Type B pancreatic cell (in vitro differentiated cells): ENCODE measurements at places on chromosomes 2 and 18.

GRCh38 chr2:172086241-172087206 lies 1.2 kb downstream of the DLX1 start:
- DNase-seq, result no peak

DNA sequence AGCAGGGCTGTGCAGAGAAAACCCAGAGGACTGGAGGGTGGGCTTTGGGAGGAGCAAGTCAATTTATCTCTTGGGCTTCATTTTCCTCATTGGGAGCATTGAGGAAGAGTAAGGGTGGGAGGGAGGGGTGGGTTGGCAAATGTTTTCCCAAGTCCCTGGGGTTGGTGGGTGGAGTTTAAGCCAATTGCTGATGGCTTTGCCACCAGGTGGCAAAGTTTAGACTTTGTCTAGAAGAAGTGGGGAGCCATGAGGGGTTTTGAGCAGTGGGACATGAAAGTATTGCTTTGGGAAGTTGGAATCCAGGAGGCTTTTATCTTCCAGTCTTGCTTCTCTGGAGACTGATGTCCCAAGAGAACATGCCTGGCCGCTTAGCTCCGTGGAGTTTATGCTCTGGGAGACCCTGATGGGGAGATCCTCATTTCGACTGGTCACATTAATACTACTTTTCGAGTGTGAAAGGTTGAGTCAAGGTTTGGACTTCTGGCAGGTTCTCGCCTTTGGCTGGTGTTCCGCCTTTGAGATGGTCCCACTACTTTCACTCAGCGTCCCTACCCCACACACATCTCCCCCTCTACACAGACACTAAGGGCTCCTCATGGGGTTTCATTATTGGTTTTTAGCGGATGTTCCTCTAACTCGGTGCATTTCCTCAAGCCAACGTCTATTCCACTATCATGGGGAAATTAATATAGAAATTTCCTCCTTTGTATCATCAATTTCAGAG lies 126.7 kb downstream of the PRKCE start:
- DNase-seq, result no peak

GRCh38 chr2:189527041-189527750 lies 53.4 kb downstream of the SLC40A1 start:
- no peak for DNase-seq

GRCh38 chr18:6738622-6739021 lies 9.1 kb downstream of the ARHGAP28 start:
- no peak for DNase-seq

- no peak for DNase-seq
These were observed 246.6 kb upstream of the CDH20 start for GRCh38 chr18:61086657-61087056.

GRCh38 chr2:140891614-140892212 lies 1239.1 kb downstream of the LRP1B start:
- DNase-seq, result no peak

DNA sequence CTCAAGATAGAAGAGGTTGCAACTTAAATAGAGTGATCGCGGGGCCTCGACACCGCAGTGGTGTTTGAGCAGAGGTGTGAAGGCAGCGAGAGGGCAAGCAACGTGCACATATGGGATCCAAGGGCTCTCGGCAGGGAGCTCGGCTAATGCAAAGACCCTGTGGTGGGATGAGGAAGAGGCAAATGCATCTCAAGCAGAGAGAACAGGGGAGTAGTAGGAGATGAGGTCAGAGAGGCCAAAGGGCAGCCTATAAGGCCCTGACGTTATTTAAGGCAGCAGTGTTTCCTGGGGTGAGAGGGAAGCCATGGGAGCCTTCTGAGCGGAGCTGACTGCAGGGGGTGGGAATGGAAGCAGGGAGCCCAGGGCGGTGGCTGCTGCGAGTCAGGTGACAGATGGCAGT lies 74.5 kb downstream of the MRPS9 start:
- no peak for DNase-seq

GRCh38 chr2:214158851-214159250 lies 252.0 kb upstream of the VWC2L start:
- no peak for DNase-seq

- DNase-seq, result no peak
These were observed 86.5 kb downstream of the UXS1 start for GRCh38 chr2:106107509-106108131.

GRCh38 chr2:52884761-52885352 lies 882.7 kb upstream of the CHAC2 start:
- DNase-seq, result no peak

DNA sequence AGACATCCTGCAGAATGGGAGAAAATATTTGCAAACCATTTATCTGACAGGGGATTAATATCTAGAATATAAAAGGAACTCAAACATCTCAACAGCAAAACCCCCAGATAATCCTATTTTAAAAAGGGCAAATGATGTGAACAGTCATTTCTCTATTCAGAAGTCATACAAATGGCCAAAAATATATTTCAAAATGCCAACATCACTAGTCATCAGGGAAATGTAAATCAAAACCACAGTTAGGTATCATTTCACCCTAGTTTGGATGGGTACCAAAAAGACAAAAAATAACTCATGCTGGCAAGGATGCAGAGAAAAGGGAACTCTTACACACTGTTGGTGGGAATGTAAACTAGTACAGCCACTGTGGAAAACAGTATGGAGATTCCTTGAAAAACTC lies 70.0 kb downstream of the TBR1 start:
- no peak for DNase-seq

DNA sequence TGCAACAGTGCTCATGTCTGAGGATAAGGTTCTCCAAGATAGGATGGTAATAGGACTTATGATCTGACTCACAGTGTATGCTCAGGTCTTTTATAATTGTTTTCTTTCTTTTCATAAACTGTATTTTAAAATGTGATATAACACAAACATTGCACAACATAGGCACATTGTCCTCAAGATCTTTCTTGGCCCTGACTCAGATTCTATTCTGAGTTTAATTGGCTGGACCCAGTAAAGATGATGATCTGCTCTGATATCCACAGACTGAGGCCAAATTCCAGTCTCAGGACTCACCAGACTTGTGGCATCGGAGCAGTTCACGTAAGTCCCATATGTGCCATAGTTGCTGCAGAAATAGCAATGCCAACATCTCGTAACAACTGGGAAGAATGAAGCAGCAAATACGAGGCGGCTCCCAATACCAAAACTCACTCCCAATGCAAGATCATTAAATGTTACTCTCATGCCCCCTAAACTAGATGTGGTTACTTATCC lies 448.9 kb upstream of the SLC14A2 start:
- no peak for DNase-seq

- no peak for DNase-seq
These were observed 16.0 kb downstream of the YPEL5 start for GRCh38 chr2:30162806-30163205.

- no peak for DNase-seq
These were observed 103.4 kb downstream of the ALMS1 start for GRCh38 chr2:73489053-73489452.

GRCh38 chr2:203824057-203824456 lies 43.5 kb upstream of the CTLA4 start:
- DNase-seq, result no peak

DNA sequence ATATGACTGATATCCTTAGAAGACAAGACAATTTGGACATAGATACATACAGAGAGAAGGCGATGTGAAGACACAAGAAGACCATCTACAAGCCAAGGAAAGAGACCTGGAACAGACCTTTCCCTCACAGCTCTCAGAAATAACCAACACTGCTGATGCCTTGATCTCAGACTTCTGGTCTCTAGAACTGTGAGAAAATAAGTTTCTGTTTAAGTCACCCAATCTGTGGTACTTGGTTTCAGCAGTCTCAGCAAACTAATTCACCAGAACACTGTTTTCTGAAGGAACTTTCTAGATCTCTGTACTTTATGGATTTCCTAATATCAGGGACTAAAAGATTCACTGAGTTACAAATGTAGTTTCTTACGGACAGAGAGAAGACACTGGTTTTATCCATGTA lies 58.8 kb downstream of the NAB1 start:
- DNase-seq, result no peak

DNA sequence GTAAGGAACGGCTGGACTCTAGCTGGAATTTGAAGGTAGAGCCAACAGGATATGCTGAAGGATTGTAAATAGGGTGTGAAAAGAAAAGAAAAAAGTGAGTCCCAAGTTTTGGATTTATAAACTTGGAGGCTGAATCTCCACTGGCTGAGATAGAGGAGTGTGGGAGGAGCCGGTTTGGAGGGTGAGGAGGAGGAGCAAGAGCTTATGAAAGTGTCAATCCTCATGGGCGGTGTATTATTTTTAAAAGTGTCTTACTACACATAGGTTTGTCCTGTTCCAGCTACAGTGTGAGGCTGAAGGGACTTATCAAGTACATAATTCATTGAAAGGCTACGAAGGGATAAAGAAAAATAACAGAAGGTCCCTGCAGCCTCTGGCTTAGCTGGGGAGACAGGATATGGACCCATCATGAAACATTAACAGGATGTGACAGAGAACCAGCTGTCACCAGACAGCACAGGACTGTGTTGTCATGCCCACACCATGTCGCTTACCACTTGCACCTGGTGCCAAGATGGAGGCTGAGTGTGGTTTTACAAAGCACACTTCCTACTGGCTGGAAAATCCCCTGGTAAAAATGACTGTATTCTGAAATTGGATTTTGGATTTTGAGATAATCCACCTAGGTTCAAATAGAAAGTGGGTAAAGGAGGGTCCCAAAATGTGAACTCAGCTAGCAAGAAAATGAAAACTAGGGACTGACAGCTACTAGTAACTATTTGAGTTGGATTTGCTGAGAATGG lies 2.5 kb upstream of the MREG start:
- DNase-seq, result no peak

DNA sequence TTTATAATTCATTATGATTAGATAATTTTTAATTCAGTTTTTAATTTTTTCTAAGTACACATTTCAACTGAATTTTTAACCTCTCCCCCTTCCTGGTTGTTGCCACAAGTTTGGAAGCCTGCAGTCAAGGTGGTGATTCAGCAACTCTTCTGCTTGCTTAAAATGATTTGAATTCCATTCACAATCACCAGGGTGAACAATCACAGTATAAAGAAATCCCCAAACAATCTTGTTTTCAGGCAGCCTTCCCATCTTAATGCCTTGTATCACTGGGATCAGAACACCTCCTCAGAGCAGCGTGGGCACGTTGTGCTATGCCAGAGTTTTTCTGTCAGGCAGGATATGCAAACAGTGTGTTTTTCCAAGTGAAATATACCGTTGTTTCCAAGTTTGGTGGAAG lies 46.7 kb upstream of the BARD1 start:
- no peak for DNase-seq

DNA sequence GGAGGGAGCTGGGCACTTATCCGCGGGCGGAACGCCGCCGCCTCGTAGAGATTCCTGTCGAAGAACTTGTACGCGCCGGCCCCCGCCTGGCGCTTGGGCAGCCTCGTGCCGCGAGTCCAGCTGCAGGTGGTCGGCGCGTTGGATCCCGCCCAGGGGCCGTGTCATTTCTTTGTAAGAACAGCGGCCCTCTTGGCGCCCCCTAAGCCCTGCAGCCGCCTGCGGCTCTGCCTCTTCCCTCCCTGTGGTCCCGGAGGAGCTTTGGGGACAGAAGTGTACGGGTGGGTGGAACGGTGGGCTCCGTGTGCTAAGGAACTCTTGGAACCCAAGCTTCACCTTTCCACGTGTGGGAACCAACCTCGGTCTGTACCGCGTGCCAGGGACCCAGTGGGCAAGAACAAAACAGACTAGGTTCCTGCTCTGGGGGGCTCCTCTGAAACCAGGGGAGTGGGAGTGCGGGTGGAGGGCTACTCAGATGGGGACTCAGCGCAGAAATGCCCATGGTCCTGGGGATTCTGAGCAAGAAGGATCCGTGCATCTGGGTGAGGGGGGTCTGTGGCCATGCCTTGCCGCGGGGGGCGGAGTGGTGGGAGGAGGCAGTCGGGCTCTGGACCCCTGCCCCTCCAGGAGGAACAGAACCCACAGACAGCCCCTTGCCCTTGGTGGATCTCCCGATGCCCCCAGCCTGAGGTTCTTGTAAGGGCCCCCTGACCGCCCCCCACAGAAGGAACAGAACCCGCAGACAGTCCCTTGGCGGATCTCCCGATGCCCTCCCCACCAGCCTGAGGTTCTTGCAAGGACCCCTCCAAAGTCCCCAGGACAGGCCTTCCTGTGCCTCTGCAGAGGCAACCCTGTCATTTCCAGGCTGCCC lies 1.5 kb downstream of the GPC1 start:
- no peak for DNase-seq

DNA sequence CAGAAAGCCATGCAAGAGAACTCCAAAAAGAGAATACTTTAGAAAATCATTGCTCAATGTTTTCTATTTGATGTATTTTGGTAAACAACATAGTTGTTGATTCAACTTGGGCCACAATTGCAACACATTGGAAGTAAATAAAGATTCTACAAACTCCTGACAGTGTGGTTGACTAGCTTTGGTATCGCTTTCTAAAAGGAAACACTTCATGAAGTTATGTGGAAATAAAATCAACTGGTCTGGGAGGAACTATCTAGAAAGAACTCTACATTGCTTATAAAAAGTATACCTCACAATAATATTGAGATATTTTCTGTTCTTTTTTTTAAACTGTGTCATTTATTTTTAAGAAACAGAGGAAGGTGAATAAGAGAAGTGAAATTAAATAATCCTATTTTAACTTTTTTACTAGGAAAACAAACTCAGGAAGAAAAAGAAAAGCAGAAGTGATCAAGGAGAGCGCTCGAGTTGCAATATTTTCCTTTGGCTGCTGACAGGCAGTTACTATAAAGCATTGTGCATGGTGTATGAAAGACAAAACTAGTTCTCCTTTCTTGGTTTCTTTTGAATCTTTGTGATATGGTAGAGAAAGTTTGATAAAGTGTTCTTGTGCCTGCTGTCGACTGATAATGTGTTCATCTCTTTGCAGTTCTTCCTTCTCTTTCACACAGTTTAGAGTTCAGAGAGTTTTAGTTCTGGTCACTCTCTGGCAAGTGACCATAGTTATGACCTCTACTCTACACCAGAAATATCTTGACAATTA lies 3.0 kb downstream of the DHRS9 start:
- no peak for DNase-seq

GRCh38 chr18:74994502-74995418 lies 214.2 kb downstream of the PTGR3 start:
- no peak for DNase-seq

GRCh38 chr2:238338710-238339394 lies 18.5 kb downstream of the TRAF3IP1 start:
- no peak for DNase-seq

DNA sequence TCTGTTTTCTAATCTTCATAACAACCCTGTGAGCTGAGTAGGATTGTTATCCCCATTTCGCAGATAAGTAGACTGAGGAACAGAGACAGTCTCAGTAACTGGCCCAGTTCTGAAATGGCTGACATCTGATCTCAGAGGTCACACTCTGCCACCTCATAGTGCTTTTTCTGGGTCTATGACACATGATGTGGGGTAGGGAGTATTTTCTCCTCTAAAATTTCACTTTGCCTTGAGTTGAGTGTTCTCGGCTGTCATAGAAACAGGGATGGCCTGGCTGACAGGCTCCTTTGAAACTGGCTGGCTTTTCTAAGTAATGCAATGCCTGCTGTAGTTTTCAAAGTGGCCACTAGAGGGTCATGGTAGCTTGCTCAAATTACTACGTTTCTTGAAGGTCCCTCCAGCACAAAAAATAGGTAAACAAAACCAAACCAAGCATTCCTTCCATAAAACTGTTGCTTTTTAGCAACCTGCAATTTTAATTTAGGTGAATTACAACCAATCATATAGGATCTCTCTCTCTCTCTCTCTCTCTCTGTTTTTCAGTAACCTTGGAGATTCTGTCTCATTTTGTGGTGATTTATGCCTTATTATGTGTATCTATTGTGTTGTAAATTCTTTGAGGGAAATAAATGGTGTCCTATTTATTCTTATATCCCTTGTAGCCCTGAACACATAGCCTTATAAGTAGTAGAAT lies 84.2 kb upstream of the TTN start:
- DNase-seq, result no peak
